ENCODE measurements at places on chromosomes 11 and 22.
A peak's percentile ranks its signal among the peaks of the same experiment; 100 is the strongest.

DNA sequence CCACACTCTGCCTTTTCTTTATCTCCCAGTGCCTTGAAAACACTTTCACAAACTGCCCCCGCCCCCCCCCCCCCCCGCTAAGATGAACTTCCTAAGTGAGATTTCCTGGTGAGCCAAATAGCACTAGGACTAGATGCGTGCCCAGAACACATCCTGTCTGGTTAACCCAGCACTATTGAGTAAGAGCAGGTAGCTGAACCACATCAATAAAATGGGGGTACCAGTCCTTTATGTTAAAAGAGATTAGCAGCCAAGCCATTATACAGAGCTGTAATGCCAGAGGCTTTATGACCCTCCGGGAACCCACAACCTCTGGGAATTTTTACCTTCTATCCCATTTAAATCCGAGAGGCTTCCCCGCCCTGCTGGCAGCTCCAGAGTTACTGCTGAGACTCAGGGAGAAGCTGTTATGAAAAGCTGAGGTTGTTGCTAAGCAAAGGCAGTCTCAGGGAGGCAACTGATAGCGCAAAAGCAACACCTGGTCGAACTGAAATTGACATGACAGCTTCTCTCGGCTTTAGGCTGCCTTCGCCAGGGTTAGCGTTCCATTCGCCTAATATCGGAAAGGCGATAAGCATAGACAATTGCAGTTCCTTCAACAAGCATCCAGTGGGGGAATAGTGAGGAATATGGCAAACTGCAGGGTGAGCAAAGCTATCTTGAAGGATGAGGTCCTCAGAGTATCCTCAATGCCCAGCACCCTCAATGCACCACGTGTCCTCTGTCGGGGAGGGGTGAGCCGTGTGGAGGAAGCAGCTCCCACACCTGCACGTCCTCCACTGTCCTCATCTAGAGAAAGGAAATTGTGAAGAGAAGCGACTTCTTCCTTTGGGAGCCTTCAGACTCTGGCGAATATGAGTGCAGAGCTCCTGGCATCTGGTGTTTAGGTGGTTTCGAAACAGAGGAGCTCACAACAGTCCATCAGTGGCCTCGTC lies 977.0 kb downstream of the NTM start:
- DNase-seq, result peak; percentile 39

DNA sequence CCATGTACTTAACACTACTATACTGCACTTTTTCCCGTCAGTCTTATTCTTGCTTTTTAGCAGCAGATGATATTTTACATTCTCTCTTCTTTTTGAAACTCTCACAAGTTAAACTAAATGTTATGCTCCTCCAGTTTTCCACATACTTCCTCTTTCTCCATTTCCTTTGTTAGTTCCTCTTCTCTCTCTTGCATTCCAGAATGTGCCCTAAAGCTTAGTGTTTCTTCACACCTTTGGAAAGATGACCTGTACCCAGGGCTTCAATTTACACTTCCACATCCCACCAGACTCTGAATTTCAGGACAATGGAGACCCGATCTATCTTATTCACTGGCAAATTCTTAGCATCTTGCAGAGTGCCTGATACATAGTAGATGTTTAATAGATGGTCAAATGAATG lies 51.8 kb downstream of the APIP start:
- no peak for DNase-seq

- DNase-seq, result no peak
These were observed 100.0 kb downstream of the TMEM135 start for GRCh38 chr11:87137711-87138110.

- DNase-seq, result peak; percentile 57
These were observed 22.0 kb downstream of the RSPH14 start for GRCh38 chr22:23119494-23120414.

DNA sequence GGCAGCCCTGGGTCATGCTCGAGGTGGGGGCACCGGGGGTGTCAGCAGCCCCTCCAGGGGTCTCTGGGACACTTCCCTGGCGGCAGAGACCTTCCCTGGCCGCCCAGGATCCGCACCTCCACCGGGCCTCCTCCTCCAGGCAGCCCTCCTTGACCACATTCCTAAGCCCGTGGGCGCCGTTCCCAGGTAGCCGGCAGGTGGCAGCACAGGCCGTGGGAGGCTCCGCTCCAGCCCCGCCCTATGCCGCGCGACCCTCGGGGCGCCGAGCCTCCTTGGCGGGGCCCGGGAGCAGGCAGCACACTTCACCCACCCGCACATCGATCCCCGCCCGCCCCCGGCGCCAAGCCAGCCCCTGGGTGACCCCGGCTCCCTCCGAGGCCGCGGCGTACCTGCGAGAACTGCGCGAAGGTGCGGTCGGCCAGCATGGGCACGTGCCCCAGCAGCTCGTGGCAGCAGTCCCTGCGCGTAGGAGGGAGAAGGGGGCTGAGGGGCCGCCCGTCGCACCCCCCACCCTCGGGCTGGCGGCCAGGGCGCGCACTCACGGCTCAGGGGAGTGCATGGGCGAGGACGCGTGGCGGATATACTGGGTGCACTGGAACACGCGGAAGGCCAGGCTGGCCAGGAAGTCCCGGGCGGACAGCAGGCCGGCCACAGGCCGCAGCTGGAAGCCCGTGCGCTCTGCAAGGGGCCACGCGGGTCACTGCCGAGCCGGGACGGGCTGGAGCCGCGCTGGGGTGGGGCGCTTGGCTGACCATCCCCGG lies 5.3 kb upstream of the INS start:
- DNase-seq, result peak; percentile 38
